ENCODE measurements at places on chromosomes 2 and 18. TPM values are rescaled to one million over a fixed set of nuclear protein-coding genes. Genes with fewer than 3 reads are reported as not detected.

GRCh38 chr2:105517814-105518705 is 119.2 kb upstream of the FHL2 start:
- peak; percentile 87 for DNase-seq

DNA sequence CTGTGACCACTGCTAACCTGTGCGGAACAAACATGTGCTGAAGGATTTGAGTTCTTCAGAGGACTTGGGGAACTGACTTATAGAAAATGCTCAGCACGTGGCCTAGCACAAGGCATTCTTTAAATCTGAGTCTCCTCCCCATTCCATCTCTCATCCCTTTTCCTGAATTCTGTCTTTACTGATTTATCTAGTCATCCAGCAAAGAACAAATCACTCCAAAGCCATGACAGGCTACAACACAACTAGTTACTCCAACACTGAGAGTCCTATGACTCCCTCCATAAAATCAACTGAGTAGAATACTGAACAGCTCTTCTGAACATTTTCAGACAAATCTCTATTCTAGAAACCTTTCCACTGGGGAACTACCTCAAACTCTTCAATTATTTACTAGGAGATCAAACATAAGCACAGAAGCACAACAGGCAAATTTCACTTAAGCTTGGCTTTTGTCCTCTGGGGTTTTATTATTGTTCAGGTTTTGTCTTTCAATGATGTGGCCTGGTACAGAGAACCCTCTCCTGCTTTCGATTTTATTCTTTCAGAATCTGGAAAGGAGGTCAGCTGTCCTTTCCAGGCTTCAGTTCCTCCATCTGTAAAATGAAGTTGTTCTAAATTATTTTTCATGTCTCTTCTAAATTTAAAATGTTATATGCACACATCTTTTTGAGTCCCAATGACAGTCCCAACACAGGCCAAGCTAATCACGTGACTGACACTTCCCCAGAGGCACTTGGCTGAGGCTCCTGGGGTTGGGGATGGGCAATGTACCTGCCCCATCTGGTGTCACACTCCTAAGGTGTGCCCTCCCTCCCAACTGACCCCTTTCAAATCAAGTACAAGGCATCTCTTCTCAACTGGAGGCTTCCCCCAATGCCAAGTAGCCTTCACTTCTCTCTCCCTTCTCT is 31.8 kb downstream of the RNU4ATAC start:
- no peak for DNase-seq

- no peak for DNase-seq
Measured at GRCh38 chr2:73292316-73292905, 937 bp downstream of the EGR4 start.

DNA sequence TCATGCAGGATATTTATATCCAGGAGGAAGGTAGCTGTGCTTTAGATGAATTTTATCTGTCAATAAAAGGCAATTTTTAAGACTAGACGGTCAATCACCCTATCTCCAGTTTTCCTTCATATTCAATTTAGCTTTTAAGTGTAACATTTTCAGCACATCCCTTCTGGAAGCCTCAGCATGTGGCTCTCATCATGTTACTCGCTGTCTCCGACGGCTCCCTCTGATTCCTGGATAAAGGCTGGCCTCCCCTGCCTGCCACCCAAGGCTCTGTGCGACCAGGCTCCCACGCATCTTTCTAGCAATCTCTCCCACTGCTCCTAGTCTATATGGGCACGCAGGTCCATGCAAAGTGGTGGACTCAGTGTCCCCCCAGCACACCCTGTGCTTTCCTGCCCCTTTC is 84.5 kb downstream of the MEP1B start:
- no peak for DNase-seq

DNA sequence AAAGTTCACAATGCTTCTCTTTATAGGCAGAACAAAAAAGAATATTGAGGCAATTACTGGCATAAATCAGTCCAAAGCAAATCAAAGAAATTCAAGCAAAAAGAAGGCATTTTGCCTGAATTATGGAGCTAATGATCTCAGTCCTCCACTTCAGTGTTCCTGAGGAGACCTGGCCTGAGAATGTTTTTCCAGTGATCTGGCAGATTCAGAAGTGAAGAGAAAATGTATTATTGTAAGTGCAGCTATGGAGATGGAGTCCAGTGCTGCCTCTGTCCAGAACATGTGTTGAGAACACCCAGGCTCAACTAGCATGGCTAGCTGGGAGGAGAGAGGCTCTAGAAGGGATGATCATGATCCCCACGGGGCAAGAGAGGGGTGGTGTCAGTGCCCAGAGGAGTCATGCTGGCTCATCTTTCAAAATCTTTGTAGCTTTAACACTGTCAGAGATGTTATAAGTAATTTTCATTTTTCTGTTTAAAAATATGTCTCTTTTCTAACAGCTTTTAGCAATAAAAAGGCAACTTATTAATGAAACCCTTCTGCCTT is 367.0 kb upstream of the RAB12 start:
- no peak for DNase-seq

DNA sequence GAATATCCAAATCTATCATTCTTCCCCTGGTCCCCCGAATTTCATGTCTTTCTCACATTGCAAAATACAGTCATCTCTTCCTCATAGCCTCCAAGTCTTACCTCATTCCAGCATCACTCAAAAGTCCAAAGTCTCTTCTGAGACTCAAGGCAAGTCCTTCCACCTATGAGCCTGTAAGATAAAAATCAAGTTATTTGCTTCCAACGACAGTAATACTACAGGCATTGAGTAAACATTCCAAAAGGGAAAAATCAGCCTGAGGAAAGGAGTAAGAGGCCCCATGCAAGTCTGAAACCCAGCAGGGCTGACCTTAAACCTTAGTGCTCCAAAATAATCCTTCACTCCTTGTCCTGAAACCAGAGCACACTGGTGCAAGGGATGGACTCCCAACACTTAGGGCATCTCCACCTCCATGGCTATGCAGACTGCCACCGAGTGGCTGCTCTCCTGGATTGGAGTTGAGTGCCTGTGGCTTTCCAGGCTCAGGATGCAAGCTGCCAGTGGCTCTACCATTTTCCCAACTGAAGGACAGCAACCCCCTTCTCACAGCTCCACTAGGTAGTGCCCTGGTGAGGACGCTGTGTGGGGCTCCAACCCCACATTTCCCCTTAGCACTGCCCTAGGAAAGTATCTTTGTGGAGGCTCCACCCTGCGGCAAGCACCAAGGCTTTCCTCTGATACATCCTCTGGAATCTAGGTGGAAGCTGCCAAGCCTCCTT is 16.3 kb downstream of the DTNA start:
- no peak for DNase-seq

Gene SERPINB4
- not detected for total RNA-seq
